Stomach (tissue), 19 donors: ENCODE measurements at places on chromosomes 7 and 10. TPM values are rescaled to one million over a fixed set of nuclear protein-coding genes. Genes with fewer than 3 reads are reported as not detected.

Gene LIPM
- not detected for total RNA-seq

Gene TUBAL3
- 11.3 TPM for total RNA-seq

Gene ZMIZ2
- 108 TPM for total RNA-seq

DNA sequence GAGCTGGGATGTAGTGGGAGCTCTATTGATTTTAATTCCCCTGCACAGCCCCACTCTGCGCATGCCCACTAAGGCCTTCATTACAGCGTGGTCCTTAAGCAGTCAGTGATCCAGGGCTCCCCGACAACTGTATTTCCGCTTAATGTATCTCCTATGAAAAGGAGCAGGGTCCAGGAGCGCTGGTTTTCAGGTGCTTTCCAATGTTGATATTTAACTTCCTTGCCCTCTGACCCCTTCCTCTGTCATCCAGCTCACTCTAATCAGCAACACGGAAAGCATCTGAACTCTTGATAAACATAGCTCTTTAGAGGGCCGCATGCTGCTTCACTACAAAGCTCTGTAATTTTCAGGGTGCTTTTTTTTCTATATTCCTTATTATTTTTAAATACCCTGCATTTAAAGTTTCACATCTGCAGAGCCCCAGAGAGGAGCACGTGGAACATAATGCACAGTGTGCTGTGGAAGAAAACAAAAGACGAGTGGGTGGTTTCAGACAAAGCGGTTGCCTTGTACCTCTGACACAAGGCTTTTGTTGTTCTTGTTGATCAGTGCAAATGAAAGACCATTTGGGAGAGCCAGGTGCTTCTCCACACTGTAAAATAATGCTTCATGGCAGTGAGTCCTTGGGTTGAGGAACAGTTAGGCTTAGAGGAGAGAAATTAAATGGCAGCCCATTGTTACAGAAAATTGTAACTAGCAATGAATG is 465.9 kb upstream of the CELF2 start:
- no peaks in the 10 kb centered on the region for H3K4me1 ChIP-seq
- no peak overlapping the region for H3K4me3 ChIP-seq
- no peak for DNase-seq
- no peaks in the 10 kb centered on the region for H3K27me3 ChIP-seq
- no peaks in the 10 kb centered on the region for H3K36me3 ChIP-seq
- H3K27ac ChIP-seq, result no peak overlapping the region

DNA sequence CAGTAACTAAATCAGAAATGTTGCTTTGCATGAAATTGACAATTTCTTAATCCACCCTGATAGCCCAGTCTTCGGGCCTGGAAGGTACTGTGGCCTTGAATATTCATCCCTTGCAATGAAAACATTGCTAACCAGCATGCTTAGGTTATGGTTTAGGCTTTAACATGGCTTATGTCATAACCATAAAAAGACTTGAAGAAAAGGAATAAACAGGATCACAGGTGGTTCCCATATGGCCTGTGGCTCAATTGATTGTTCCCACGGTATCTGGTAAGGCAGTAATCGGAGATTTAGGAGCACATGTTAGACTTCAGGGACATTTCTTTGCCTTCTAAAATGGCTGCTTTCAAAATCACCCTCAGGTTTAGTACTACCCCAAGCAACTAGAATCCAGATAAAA is 139.5 kb downstream of the ST7 start:
- no peaks in the 10 kb centered on the region for H3K27me3 ChIP-seq
- no peak for DNase-seq
- no peaks in the 10 kb centered on the region for H3K36me3 ChIP-seq
- no peak overlapping the region for H3K4me3 ChIP-seq

GRCh38 chr7:5634107-5634950 is 147.1 kb downstream of the RNF216 start:
- DNase-seq, result peak; percentile 91
- peaks cover 77% of the 10 kb centered on the region for H3K4me1 ChIP-seq
- no peaks in the 10 kb centered on the region for H3K27me3 ChIP-seq
- H3K27ac ChIP-seq, result peak overlapping the region; percentile 76
- peaks cover 15% of the 10 kb centered on the region for H3K36me3 ChIP-seq

GRCh38 chr7:70752794-70753241 is 379.1 kb upstream of the GALNT17 start:
- H3K27ac ChIP-seq, result no peak overlapping the region
- no peak overlapping the region for H3K4me3 ChIP-seq
- DNase-seq, result no peak
- H3K4me1 ChIP-seq, result no peaks in the 10 kb centered on the region
- H3K27me3 ChIP-seq, result no peaks in the 10 kb centered on the region
- H3K36me3 ChIP-seq, result no peaks in the 10 kb centered on the region

GRCh38 chr10:102462512-102463054 is 11.2 kb upstream of the C10orf95 start:
- H3K4me3 ChIP-seq, result peak overlapping the region; percentile 29
- H3K27ac ChIP-seq, result no peak overlapping the region
- peaks cover 23% of the 10 kb centered on the region for H3K4me1 ChIP-seq
- H3K36me3 ChIP-seq, result no peaks in the 10 kb centered on the region
- H3K27me3 ChIP-seq, result no peaks in the 10 kb centered on the region
- DNase-seq, result no peak
